Immature natural killer cell (primary cell): ENCODE measurements at places on chromosomes 5 and 9.

GRCh38 chr9:37963936-37964739 is 60.2 kb upstream of the SLC25A51 start:
- DNase-seq = no peak

- no peak for DNase-seq
Measured at GRCh38 chr9:73714294-73714693, 562.6 kb downstream of the ANXA1 start.

DNA sequence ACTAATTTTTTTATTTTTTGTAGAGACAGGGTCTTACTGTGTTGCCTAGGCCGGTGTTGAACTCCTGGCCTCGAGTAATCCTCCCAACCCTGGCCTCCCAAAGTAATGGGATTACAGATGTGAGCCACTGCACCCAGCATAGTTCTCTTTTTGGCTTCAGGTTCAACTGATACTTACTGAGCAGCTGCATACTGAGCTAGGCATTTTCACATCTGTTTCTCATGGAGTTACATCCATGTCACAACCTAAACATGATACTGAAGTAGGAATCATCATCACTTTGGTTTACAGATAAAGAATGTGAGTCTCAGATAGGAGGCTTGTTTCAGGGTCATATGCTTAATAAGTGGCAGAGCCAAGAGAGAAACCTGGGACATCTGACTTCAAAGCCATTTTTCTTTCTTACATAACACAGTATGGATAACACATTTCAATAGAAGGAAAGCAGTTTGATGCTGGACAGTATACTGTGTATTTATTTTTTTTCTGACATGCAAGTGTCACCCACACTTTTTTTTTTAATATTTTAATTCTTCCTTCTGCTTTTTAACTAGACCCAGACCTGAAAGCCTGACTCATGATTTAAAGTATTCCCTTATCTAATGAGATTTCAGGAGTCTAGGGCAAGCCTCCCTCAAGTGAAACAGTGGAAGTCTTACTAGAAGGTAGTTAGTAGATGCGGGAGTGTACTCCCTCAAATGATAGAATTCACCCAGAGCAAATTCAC is 90.8 kb downstream of the HACD4 start:
- no peak for DNase-seq

- DNase-seq = no peak
Measured at GRCh38 chr9:87644659-87645058, 81.3 kb upstream of the CTSL start.

- no peak for DNase-seq
Measured at GRCh38 chr5:80192507-80193241, 63.2 kb downstream of the SERINC5 start.

- DNase-seq = no peak
Measured at GRCh38 chr9:5529683-5530221, 19.4 kb downstream of the PDCD1LG2 start.

- no peak for DNase-seq
Measured at GRCh38 chr9:112135706-112136105, 39.4 kb downstream of the SUSD1 start.

GRCh38 chr9:113227436-113227835 is 6.1 kb downstream of the SLC31A1 start:
- DNase-seq = no peak

- DNase-seq = no peak
Measured at GRCh38 chr5:154087260-154087659, 48.5 kb downstream of the MFAP3 start.

GRCh38 chr9:123742009-123742767 is 187.7 kb downstream of the DENND1A start:
- no peak for DNase-seq

DNA sequence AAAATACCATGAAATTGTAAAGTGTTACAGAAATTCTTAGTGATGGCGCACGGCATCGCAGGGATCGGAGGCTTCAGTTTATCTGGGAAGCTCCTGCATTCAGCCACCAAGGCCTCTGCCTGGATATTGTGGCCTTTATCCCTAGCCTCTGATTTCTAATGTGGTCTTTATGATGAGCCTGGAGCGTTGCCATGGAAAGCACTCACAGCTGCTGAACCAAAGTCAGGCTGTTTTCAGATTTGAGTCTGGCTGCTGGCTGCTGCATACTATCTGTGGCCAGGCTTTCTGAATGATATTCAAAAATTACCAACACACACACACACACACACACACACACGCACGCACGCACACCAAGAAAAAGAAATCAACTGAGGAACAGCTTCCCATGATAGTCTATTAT is 101.1 kb upstream of the ZNF366 start:
- no peak for DNase-seq

DNA sequence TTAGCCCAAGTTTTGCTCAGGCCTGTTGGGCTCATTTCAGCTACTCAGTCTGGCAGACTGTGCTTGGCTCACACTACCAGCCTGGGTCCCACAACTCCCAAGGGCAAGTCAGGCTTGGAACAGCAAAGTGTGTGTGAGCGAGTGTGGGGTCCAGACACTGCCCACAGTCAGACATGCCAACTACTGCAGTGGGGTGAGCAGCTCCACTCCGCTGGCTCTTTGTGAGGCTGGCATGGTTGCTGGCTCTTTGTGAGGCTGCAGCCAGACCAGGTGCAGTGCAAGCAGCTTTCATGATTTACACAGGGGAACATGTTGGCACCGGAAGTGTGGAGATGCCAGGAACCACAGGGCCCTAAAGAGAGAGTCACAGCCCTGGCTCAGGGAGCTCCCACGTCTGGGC is 606.7 kb upstream of the FAM174A start:
- DNase-seq = no peak

DNA sequence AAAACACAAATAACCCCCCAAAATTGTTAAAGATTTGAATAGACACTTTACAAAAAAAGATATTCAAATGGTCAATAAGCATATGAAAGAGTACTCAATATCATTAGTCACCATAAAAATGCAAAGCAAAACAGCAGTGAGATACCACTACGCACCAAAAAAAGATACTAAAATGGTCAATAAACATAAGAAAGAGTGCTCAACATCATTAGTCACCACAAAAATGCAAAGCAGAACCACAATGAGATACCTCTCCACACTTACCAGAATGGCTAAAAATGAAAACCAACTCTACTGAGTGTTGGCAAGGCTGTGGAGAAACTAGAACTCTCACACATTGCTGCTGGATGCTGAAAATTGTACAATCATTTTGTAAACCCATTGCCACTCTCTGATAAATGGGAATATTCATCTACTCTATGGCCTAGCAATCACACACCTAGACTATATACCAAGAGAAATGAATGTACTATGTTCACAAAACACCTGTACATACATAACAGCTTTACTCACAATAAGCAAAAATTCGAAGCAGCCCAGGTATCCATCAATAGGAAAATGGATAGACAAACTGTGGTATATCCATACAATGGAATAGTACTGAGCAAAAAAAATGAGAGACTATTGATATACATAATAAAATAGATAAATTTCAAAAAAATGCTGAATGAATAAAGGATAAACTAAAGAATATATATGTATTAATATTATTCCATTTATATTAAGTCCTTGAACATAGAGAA is 205.0 kb upstream of the DAPK1 start:
- DNase-seq = no peak

GRCh38 chr5:94692581-94692980 is 74.1 kb downstream of the SLF1 start:
- no peak for DNase-seq

DNA sequence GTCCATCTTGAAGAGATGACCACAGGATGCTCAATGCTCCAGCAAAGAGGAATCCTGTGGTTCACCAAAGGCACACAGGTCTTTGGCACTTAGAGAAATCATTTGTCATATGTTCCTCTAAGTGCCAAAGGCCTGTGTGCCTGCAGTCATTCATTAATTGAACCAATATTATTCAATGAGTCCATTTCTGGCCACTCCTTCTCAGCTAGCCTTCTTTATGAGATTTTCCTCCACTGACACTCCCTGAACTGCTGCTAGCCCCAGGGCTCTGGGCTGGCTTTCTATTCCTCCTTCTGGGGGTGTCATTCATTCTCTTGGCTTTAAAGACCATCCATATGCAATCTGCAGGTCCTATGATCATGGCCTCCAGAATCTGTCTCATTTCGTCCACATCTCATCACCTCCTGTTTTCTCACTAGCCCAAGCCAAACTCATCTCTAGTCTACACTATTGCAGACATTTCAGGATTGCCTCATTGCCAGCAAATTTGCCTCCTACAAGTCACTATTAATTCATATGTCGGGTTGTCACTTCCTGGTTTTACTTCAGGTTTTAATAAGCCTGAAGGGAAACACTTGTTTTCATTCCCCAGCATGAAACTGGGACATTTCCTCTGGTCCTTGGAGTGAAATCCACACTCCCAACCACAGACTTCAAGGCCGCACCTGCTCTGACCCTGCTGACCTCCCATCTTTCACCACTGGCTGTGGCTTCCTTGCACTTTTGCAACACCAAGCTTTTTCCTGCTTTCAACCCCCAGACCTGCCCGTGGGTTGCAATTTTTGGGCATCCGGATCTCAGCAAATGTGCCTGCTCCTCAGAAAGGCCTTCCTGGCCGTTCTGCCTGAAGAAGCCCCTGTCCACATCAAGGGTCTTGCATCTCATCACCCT is 35.1 kb downstream of the KCNIP1 start:
- DNase-seq = no peak

- DNase-seq = no peak
Measured at GRCh38 chr9:106981396-106982287, 118.7 kb downstream of the ZNF462 start.

GRCh38 chr5:39414426-39414825 is 10.4 kb downstream of the DAB2 start:
- DNase-seq = no peak

DNA sequence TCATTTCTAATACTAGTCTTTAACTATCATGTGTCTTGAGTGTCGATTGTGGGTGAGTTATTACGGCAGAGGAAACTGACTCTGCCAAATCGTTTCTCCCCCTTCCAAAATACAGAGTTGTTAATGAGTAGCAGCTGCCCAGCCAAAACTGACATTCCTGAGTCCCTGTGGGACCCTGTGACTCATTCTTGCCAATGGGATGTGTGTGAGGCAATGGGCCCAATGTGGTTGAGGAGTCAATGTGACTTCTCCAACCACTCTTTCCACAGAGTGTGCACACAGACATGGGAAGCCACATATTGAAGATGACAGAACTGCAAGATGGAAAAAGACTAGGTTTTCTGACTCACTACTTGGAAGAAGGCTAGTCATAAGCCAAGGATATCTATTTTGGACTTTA is 434.7 kb downstream of the DTWD2 start:
- DNase-seq = no peak

DNA sequence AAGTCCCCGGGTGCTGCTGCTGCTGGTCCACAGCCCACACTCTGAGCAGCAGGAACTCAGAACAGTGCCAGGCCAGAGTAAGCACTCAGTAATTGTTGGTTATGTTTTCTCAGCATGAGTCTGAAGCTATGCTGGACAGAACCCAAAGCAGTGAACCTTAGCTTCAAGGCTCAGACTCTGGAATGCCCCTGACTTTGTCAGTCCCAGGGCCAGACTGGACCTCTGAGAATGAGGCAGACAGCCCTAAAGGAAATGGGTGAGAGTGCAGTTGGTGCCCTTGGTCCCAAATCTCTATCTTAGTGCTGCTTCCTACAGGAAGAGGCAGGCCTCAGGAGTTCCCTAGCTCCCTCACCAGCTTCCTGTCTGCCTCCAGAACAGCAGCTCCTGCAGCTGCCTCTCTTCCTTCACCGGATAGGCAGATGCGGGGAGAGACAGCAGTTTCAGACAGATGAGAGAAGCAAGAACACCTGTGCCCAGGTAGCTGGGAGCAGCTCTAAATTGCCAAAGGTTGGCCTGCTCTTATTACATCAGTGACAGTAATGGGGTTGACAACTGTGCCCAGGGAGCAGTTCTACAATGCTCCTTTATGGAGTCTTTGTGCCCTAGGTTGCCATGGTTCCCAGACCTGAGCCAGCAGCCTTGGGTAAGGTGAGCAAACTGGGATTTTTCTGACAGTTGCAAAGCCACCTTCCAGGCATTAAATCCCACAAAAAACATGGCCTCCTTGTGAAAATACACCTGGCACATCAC is 82.2 kb upstream of the CXCL14 start:
- no peak for DNase-seq

DNA sequence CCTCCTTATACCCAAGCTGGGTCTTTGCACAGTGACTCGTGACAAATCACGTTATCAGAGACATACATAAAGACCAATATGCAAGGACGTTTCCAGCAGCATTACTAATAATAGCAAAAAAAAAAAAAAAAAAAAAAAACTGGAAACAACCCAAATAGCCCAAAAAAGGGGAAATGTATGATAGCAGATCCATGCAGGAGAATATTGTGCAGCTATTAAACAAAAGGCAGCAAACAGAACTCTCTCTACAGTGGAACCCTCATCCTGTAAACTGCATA is 37.7 kb downstream of the C5orf15 start:
- no peak for DNase-seq

GRCh38 chr9:114221706-114222465 is 66.5 kb downstream of the COL27A1 start:
- DNase-seq = no peak

DNA sequence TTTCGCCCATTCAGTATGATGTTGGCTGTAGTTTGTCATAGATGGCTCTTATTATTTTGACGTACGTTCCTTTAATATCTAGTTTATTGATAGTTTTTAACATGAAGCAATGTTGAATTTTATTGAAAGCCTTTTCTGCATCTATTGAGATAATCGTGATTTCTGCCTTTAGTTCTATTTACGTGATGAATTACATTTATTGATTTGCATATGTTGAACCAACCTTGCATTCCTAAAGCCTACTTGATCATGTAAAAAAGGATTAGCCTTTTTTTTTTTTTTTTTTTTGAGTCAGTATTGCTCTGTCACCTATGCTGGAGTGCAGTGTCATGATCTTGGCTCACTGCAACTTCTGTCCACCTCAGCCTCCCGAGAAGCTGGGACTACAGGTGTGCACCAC is 25.1 kb downstream of the ITK start:
- no peak for DNase-seq

GRCh38 chr9:108631496-108632285 is 224.1 kb downstream of the ACTL7B start:
- DNase-seq = no peak

- no peak for DNase-seq
Measured at GRCh38 chr9:93950619-93951601, 4.2 kb downstream of the BARX1 start.

- DNase-seq = no peak
Measured at GRCh38 chr9:14212697-14213420, 101.1 kb downstream of the NFIB start.

- DNase-seq = no peak
Measured at GRCh38 chr5:93186076-93186682, 394.8 kb downstream of the NR2F1-AS1 start.
